HCT116 (cell line): ENCODE measurements at places on chromosomes 5 and 9. TPM values are rescaled to one million over a fixed set of nuclear protein-coding genes. Genes with fewer than 3 reads are reported as not detected.

The FGF10 gene
- not detected for total RNA-seq

The SHOC1 gene
- 1.1 TPM for total RNA-seq

The TXNDC8 gene
- not detected for total RNA-seq

The PCDHGA2 gene
- not detected for total RNA-seq

The PCDHA5 gene
- not detected for total RNA-seq

The LHFPL2 gene
- total RNA-seq = 17.9 TPM

The FCN2 gene
- not detected for total RNA-seq

The ZCCHC9 gene
- 33.7 TPM for total RNA-seq

The ASS1 gene
- total RNA-seq = 92.6 TPM

The THBS4 gene
- total RNA-seq = 1.5 TPM

The ANKHD1 gene
- total RNA-seq = 80.8 TPM

The PCDHGA4 gene
- total RNA-seq = not detected

The PROB1 gene
- total RNA-seq = 1.7 TPM

The FCN1 gene
- not detected for total RNA-seq

The IRX1 gene
- total RNA-seq = not detected

The IL4 gene
- total RNA-seq = not detected

The PCDHB16 gene
- total RNA-seq = not detected

The ANKRD20A1 gene
- 5.2 TPM for total RNA-seq

The GRIN3A gene
- not detected for total RNA-seq

The CARD9 gene
- 1.2 TPM for total RNA-seq

The PPP1R26 gene
- 32.0 TPM for total RNA-seq

The CCDC192 gene
- total RNA-seq = not detected

The SLC12A2 gene
- total RNA-seq = 41.2 TPM

The SLC28A3 gene
- not detected for total RNA-seq

The PCDHA10 gene
- total RNA-seq = 0.05 TPM

The PLPP7 gene
- total RNA-seq = 0.37 TPM

The TMED9 gene
- total RNA-seq = 133 TPM

The OR2V1 gene
- not detected for total RNA-seq

The ANKRD18B gene
- 3.9 TPM for total RNA-seq

The SMIM33 gene
- total RNA-seq = not detected

The EQTN gene
- not detected for total RNA-seq

The MUSK gene
- not detected for total RNA-seq

The ACOT12 gene
- not detected for total RNA-seq

The GAPT gene
- not detected for total RNA-seq

The FAXDC2 gene
- 0.22 TPM for total RNA-seq

The RLN1 gene
- total RNA-seq = not detected

The WNK2 gene
- total RNA-seq = 24.4 TPM
